Activated naive CD4-positive, alpha-beta T cell treated with anti-CD3 and anti-CD28 coated beads, Interleukin-2, amount 50 U/mL, for 16 hours (primary cell): ENCODE measurements at places on chromosomes 6 and 20.

DNA sequence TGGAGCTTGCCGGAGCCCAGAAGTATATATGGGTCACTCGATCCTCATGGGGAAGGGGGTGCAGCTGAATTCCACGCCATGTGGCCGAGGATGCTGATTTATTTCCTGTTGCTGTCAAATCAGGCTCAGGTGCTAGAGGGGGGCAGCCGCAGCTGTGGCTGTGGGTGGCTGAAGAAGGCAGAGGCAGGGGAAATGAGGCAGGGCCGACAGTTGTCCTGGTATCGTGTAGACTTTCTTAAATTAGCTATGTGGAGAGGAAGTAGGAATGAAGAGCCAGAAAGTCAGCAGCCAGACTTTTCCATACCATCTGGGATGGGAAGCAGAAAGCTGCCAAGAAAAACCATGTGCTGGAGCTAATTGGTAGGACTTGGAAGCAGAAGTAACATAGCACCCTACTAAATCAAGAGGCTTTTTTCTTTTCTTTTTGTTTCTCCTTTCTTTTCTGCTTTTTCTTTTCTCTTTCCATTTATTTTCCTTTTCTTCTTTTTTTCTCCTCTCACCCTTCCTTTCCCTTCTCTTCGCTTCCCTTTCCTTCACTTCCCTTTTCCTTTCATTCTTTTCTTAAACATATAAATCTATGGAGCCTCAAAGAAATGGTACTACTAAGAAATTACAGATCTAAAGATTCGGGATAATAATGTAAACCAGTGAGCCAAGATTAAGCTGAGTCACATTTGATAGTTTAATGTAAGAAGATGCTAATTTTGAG, 90.6 kb upstream of the CD83 start:
- no peak for DNase-seq

DNA sequence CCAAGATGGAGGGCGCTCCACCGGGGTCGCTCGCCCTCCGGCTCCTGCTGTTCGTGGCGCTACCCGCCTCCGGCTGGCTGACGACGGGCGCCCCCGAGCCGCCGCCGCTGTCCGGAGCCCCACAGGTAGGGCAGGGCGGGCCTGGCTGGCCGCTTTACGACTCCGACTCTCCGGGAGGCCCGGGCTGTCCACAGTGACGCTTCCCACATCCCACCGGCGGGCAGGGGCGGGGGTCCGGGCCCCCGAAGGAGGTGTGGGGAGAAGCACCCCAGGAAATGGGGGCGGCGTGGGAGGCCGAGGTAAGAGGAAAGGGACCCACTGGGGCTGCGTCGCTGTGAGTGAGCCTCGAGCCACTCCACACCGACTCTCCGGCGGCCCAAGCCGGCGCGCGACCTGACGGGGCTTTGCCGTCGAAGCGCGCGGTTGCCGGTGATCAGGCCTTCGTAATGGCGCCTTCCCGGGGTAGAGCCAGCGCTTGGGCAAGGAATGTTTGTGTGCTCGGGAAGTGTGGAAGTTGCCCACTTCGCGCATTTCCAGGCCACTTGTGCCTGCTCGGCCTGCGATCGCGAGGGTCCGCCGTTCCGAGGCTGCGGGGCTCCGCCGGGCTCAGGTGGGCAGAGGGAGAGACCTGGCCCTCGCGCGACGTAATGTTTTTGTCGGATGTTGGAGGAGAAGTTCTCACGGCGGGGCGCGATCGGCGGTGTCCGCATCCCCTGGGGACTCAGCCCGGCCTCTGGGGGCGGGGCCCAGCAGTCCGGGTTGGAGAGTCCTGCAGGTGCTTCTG, 427 bp downstream of the GINM1 start:
- peak; percentile 64 for DNase-seq

- no peak for DNase-seq
Observed at GRCh38 chr20:61628901-61629601, 377.0 kb downstream of the CDH4 start.

DNA sequence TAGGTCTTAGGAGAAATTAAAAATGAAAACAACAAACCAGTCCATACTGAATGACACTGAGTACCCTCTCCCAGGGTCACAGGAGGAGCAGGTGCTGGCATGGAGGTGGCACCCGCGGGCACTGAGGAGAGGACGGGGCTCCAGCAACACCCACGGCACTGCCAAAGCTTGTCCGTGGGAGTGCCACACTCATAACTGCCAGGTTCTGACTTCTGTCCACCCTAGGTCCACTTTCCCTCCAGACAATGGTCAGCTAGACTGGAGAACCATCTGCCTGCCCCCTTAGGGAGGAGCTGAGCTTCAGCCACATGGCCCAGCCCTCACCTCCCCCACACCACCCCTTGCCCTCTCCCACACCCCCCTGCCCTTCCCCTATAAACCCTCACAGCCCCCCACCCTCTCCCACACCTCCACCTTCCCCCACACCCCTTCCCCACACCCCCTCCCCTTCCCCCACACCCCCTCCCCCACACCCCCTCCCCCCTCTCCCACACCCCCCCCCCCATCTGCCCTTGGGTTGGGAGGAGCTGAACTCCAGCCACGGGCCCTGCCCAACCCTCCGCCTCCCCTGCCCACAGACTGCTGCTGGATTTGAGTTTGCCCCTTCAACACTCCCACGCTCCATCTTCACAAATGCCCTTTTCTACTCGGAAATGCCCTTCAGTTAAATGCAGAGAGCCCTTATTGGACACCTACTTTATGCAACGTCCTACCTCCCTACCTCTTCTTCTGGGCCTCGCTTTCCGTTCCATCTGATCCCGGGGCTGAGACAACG, 129.6 kb downstream of the TAF4 start:
- DNase-seq: peak; percentile 1

DNA sequence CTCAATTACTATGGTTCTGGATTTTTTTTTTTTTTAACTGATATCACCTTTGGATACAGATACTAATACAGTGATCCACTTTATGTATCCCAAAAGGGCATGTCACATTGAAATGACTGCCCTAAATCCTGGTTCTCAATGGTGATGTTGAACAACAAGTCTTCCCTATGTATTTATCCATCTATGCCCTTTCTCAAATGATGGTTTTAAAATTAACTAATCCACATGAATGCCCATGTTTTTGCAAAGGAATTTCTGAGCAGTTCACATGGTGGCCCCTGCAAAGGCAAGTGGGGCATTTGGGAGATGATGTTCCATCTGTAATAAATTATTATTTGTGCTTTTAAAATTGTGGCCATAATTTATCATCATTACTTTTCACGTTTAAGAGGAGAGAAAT, 2.7 kb downstream of the ADGRB3 start:
- no peak for DNase-seq

DNA sequence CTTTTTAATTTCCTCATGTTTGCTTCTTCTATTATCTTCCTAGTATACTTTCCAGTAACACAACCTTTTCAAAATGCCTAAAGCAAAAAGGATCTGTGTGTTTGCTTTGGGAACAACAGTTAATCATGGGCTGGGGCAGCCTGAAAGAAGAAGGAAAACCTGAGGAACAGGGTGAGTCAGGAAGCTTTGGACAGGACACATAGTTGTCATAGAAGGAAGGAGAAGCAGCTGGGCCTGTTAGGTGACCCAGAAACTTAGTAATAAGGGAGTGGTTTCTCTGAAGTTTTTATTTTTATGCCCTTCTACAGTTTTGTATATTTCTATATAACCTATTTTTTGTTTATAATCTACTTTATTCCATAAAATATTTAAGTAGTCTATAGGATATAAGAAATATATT, 61.4 kb downstream of the CD24 start:
- DNase-seq: no peak

GRCh38 chr6:88785478-88785877, 177.9 kb downstream of the RNGTT start:
- DNase-seq: no peak

GRCh38 chr20:57440678-57441509, 49.7 kb downstream of the RBM38 start:
- no peak for DNase-seq

DNA sequence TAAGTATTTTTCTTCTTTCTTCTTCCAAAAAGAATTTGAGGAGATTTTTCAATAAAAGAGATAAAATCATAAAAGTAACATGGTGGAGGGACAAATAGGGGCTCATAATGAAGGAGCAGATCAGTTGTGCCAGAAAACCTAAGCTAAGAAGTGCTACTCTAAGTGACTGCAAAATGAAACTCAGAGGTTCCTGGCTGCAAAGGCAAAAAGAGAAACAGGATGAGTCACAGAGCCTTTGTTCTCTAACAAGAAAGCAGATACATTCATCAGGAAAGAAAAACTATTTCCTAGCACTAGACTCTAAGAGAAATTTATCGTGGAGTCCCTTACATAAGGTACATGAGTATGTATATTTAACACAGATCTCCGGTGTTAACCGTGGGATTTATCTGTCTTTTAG, 49.8 kb downstream of the TSHZ2 start:
- no peak for DNase-seq

DNA sequence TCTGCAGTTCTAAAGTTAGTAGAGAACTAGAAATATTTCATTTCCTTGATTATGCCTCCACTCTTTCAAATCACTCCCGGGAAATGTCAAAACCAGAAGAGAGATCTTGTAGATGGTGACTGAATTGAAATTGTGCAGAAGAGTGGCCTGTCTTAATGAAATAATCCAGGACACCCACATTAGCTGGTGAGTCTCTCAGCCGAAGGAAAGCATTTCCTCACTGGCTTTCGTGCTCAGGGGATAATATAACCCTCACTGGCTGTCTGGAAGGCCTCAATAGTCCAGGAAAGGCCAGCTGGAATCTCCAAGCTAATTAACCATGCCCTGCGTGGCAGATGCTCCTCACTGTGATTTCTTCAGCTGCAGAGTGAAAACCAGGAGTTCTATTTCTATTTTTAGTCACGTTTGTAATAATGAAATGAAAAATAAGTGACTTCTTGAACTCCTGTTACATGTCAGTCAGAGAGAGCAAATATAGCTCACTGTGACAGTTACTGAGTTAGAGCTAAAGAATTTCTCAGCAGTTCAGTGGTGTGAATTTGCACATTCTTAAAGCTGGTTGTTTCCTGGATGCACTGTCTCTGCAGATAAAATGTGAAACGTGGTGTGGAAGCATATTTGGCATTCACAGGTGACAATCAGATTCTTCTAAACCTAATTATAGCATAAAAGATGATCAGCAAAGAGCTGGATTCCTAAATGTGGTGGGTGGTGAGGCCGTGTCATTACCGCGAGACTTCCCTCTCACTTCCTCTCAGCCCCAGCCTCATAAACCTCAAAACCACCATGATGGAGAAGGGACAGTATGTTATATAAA, 211.7 kb downstream of the LMBRD1 start:
- no peak for DNase-seq
